ENCODE measurements at places on chromosomes 1 and 21. TPM values are rescaled to one million over a fixed set of nuclear protein-coding genes. Genes with fewer than 3 reads are reported as not detected.

The GCSAML gene
- total RNA-seq, result not detected

The HES4 gene
- total RNA-seq, result 109 TPM

The CFHR4 gene
- total RNA-seq, result not detected

The OR2AK2 gene
- total RNA-seq, result not detected

Data from epithelial cell of umbilical artery (primary cell).